Activated naive CD4-positive, alpha-beta T cell treated with anti-CD3 and anti-CD28 coated beads, Interleukin-2, amount 10 ng/mL, durations not matched to agents 7 days and 5 days (primary cell): ENCODE measurements at places on chromosomes 13 and 19.

DNA sequence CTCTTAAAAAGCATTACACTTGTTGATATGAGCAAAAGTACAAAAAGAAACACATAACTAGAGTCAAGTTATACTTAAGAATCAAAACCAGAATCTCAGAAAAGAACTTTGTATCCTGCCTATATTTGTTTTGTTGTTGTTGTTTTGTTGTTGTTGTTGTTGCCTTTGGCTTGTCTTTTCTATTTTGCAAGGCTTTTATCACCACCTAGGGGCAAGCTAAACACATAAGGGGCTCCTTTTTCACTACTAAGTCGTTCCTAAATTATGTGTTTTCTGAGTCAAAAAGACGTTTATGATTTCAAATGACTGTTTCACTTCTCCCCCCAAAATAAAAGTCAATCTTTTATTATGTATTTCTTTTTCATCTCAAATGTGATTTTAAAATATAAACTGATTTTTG lies 250.2 kb downstream of the RBM26 start:
- DNase-seq, result no peak

- no peak for DNase-seq
These were observed 83.6 kb downstream of the KDM4B start for GRCh38 chr19:5052515-5052914.

DNA sequence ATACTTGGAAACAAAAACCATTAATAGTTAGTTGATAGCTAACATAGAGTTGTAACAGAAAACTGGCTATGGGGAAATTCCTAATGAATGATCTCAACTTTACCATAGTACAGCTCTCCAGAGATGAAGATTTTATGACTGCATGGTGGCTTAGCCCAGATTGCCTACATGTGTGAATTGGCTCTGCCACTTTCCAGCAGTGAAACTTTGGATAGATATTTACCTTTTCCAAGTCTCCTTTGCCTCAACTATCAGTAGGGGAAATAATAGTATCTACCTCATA lies 161.1 kb downstream of the LACC1 start:
- no peak for DNase-seq

- no peak for DNase-seq
These were observed 68.7 kb downstream of the LIG4 start for GRCh38 chr13:108146642-108147041.

DNA sequence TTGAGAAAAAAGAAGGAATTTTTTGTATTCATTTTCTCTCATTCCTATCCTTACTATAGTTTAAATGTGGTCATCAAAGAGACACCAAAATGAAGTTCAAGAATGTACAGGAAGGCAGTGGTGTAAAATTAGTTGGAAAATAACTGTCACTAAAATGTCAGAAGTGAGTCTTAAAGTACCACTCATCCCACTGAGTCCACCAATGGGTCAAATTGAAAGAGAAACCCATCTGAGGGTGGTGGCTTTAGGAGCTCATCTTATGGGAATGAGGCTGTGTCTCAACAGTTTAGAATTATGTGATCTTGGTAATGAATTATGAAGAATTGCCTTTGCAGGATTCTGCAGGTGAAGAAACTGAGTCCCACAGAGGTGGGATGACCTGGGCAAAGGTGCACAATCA lies 403.5 kb downstream of the FGF9 start:
- DNase-seq, result no peak

GRCh38 chr13:41159174-41159573 lies 26.6 kb upstream of the KBTBD6 start:
- DNase-seq, result no peak

GRCh38 chr13:30395192-30396158 lies 26.8 kb upstream of the UBE2L5 start:
- DNase-seq, result peak; percentile 85

DNA sequence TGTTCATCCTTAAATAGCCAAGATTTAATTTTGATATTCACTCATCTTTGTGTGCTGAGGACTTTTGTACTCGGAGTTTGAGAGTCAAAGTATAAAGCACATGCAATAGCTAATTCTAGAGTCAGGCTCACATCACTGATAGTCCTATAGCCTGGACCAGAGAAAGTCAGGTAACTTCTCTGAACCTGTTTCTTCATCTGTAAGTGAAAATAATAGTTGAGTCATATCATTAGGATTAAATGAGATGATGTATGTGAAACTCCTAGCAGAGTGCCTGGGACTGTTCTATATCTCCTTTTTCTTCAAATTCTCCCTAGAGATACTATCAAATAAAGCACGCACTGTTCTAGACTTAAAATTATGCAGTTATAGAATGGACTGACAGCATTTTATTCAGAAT lies 9.0 kb downstream of the CHAMP1 start:
- DNase-seq, result no peak

- no peak for DNase-seq
These were observed 17.6 kb downstream of the EMP3 start for GRCh38 chr19:48342841-48343540.

DNA sequence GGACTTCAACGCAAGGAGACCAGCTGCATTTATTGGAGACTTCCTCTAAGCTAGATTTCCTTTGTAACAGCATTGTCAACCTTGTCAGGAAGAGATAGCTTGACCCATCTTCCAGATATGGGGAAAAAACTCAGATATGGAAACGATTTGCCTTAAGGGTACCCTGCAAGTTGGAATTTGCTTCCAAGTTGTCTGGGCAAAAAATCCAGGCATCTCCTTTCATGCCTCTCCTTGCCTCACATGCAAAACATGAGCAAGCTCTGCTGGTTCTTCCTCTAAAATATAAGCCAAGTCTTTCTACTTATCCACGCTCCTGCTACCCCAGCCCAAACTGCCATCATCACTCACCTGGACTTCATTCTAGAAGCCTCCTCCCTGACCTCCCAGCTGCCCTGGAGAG lies 6.4 kb upstream of the DNMT1 start:
- no peak for DNase-seq

DNA sequence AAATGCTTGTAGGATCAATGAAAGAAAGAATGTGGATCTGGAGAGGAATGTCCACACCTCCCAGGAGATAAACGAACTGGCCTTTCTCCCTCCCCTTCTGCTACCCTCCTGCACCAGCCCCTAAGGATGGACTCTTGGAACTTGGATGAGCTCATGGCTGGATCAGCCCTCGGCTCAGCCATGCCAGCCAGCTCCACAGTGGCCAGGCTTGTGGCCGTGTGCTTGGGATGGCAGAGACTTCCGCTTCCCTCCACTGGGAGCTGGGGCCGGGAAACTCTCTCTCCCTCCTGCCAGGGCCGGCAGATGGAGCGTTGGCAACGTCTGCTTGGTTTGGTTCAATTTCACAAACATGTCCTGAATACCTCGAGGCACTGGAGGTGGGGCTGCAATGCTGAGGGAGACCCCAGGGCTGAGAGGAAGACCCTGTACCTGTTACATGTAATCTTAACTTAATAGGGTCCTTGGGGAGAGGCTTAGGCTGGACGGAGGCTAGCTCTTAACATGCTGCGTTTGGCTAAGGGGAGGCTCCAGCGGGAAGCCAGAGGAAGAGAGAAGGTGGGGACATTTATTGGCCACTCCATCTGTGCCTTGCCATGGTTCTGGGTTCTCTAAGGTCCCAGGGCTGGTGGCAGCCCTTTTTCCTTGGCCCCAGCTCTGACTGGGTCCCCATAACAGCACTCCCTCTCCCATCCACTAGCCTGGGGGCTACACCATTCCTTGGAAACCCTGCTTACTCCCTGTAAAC lies 152.5 kb downstream of the IER2 start:
- no peak for DNase-seq

DNA sequence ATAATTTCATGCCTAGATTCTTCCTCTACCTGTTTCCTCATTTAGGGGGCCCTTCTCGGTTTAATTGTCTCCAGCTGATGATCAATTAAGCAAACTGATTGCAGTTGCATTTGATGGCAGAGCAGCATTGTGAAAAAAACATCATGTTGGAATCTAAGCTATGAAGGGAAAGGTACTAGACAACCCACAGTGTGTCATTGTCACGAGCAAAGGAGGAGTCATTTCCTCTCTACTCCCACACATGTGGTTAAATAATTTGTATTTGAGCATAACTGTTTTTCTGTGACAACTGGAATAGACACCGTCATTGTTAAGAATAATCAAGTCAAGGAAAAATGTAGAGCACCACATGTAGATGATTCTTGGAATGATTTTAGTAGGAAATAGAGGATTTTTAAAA lies 240.3 kb downstream of the DCT start:
- no peak for DNase-seq

- DNase-seq, result no peak
These were observed 18.4 kb upstream of the MYCBP2 start for GRCh38 chr13:77345150-77345780.

DNA sequence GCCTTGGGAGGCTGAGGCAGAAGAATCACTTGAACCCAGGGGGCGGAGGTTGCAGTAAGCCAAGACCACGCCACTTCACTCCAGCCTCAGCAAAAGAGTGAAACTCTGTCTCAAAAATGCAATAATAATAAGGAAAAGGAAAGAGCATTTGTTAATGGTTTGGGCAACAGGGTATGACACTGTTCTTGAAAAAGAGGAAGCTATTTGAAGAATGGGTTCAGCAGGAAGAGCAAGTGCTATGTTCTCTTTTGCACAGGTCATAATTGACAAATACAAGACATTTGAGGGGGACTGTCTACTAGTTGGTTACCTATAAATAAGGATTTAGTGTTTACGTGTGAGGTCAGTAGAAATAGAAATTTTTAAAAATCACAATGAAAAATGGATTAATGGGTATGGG lies 218.3 kb downstream of the DCT start:
- DNase-seq, result no peak

DNA sequence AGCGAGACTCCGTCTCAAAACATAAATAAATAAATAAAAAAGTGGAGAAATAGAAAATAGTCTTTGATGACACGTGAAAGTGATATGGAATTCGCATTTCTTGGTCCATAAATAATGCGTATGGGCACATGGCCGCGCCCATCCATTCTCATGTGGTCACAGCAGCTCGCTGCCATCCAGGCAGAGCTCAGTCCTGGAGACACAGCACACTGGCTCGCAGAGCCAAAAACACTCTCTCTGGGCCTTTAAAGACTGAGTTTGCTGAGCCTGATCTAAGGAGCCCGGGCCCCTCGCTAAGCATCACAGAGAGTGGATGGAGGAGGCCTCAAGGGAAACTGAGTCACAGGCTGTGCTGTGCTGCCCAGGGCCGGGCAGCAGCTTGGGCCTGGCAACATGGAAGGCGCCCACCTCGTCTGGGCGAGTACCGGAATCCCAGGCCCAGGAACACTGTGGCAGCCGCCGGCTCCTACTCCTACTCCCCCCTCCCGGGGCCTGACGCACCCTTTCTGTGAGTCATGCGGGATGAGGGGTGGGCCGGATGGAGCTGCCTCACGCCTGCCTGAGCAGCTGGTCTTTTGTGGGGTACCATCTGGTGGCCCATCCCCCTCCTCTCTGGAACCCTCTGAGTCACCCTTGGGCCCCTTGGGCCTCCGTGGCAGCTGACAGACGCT lies 28.9 kb upstream of the CACTIN start:
- no peak for DNase-seq

DNA sequence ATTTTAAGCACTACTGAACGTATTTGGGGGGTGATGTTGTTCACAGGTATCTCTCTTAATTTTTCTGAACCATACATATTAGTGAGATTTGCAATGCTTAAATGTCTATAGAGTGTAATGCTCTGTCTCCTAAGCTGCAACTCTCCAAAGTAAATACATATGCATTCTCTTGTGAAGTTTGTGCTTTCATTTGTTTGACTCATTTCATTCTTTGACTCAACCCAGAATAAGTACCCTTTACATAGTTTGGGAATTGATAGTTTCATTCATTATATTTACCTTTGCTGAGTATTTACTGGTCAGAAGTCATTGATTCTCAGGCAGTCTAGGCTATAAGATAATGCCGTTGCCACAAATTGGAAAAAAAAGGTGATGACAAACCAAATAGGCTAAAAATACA lies 406.9 kb downstream of the FGF9 start:
- DNase-seq, result no peak

GRCh38 chr19:12000152-12000981 lies 35.1 kb downstream of the ZNF433 start:
- DNase-seq, result no peak

- DNase-seq, result no peak
These were observed 16.5 kb downstream of the MIER2 start for GRCh38 chr19:328025-328505.

- peak; percentile 90 for DNase-seq
These were observed 15.7 kb downstream of the RANBP3 start for GRCh38 chr19:5961969-5962945.

DNA sequence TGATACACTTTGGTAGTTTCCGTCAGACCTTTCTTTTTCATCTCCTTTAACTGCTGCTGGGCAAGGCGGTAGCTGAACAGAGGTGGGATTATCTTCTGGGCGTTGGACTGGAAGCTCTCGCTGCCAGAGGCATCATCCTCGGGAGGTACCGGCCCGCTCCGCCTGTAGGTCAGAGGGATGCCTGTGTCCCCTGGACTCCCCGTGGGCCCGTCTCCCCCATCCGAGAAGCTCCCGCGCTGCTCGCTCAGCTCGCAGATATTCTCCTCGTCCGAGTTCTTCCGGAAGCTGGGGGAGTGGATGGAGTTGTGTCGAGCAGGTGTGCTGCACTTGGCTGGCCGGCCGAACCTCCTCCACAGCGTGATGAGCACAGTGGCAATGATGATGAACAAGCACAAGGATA lies 27.7 kb downstream of the THSD1 start:
- no peak for DNase-seq

DNA sequence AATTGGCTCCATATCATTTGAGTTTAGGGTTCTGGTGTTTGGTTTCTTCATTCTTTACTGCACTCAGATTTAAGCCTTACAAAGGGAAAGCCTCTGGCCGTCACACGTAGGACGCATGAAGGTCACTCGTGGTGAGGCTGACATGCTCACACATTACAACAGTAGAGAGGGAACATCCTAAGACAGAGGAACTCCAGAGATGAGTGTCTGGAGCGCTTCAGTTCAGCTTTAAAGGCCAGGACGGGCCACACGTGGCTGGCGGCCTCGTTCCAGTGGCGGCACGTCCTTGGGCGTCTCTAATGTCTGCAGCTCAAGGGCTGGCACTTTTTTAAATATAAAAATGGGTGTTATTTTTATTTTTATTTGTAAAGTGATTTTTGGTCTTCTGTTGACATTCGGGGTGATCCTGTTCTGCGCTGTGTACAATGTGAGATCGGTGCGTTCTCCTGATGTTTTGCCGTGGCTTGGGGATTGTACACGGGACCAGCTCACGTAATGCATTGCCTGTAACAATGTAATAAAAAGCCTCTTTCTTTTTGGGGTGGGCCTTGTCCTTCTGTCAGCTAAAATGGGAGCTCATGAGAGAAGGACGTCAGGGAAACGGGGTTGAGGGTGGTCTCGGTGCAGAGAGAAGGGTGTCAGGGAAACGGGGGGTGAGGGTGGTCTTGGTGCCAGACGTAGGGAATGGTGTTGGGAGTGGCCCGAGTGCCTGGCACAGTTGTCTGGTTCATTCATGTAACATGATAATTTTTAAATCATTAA lies 26.0 kb downstream of the LAMP1 start:
- DNase-seq, result no peak

DNA sequence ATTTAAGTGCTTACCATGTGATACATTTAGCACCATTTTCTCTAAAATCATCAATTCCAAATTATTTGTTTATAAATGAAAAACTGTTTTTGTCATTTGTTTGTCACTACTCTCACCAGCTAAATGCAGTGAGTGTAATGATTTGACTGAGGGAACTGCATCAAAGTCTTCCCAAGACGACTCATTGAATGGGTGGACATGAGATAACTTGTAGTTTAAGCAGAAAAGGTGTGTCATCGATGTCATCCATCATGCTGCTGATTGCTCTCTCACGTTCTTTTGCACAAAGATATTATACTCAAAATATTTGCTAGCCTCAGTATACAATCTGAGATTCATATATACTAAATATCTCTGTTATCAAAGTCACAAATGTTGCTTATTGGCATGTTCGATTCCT lies 366.5 kb downstream of the IRS2 start:
- DNase-seq, result no peak
